Smooth muscle cell of the umbilical artery (primary cell): ENCODE measurements at places on chromosomes 6 and 20. TPM values are rescaled to one million over a fixed set of nuclear protein-coding genes. Genes with fewer than 3 reads are reported as not detected.

Gene GSTA3
- total RNA-seq: not detected in 2 replicates

Gene SAMD3
- 24.1 and 36.4 TPM in 2 replicates for total RNA-seq

Gene DCDC2
- not detected in 2 replicates for total RNA-seq

Gene VWA7
- total RNA-seq: 0.09 TPM in 1 of 2 replicates, not detected in the other

Gene SNRPB2
- 51.7 and 55.3 TPM in 2 replicates for total RNA-seq
